Glutamatergic neuron (in vitro differentiated cells): ENCODE measurements at places on chromosomes 3 and 15.

- DNase-seq = no peak
Observed at GRCh38 chr3:72816862-72817355, 31.3 kb downstream of the SHQ1 start.

GRCh38 chr3:32374788-32375595 lies 16.7 kb upstream of the CMTM7 start:
- no peak for DNase-seq

GRCh38 chr15:84741121-84741520 lies 7.3 kb upstream of the ZNF592 start:
- DNase-seq = no peak

DNA sequence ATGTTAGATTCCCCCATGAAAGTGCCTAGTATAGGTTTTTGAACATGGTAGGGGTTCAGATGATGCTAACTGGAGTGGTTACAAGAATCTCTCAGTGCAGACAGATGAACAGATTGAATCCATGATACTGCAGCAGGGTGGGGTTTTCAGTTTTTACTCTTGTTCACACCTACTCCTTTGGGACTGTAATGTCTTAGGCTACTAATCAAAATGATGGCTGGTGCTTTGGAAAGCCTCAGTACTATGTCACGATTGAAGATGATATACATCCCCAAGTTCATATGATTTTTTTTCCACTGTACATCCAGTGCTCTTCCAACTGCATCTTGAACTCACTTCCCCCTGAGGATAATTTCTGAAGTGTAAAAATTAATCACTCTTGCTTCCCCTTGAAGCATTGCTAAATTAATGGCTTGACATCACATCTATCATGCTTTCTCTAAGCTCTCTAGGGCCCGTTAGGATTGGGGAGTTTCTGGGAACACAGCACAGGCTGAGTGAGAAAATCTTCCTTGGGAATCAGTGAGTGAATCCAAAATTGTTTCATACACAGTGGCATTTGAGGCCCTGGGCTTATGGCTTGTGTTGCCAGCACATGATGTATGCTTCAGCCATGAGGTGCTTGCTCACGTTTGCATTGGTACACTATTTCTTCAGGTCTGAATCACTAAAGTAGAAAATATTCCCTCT lies 115.0 kb upstream of the TPRG1 start:
- DNase-seq = no peak

DNA sequence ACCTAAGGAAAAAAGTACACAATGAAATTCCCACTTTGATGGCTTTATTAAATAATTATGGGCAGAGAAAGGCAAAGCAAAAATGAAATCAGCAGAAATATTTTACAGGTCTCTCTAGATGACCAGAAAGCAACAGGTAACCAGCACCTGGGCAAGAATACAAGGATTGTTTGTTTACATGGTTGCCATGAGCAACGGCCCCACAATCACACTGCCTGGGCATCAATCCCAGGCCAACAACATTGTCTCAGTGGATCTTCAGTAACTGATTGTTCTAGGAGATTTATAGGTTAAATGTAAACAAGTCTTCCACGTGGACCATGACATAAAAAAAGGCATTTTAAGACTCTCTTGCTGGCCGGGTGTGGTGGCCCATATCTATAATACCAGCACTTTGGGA lies 82.6 kb downstream of the PDZRN3 start:
- no peak for DNase-seq

- DNase-seq = no peak
Observed at GRCh38 chr3:121894301-121894990, at the start of gene SLC15A2. Gene SLC15A2, plus strand, starts transcription at chr3:121894401. Its CDS starts 76 bp downstream, at chr3:121894477.

GRCh38 chr3:118000219-118000618 lies 1034.4 kb downstream of the IGSF11 start:
- no peak for DNase-seq

DNA sequence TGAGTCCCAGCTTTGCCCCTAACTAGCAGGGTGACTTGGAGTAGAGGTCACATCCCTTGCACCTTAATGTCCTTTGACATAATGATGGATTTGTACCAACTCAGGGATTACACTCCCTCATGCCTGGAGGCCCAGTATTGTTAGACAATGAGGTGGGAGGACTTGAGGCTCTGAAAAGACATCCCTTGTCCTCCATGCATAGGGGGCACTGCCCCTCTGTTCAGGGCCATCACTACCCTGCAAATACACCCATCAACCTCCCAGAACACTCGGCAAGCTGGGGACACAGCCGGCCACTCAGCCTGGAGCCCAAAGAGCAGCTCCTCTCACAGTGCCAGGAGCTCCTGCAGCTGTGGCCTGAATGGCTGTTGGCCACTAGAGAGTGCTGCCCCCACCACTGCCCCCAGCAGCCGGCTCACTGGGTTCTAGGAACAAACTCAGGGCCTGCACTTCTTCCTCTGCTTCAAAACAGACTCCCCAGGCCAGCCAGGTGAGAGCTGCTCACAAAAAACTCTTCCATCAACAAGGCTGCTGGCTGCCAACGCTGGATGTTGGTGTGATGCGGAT lies 90.2 kb downstream of the GABRB3 start:
- no peak for DNase-seq

DNA sequence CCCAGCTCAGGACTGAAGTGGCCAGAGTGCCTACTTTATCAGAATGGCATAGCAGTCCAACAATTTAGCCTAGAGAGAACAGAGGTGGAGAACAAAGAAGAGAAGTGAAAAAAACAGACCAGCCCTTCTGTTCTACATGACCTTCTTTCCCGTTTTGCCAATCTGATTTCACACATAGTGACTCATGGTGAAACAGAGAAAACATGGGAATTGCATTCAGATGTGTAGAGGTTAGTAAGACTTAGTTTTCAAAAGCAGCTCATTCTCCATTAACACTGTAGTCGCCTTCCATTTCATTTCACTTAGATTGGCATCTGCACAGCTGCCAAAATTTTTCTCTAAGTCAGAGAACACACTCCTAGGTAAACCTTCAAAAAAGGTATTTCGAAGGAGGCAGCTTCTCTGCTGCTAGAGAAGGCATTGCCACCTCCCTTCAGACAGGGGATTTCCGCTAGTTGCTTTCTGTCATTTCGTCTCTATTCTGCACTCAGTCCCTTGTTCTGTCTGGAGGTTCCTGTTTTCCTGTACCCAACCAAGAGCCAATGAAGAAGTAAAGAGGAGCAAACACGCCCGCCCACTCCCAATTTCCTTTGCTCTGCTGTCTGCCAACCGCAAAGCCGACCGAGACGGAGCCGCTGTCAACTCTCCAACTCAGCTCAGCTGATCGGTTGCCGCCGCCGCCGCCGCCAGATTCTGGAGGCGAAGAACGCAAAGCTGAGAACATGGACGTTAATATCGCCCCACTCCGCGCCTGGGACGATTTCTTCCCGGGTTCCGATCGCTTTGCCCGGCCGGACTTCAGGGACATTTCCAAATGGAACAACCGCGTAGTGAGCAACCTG lies at the start of gene ARL6IP5:
Gene ARL6IP5, plus strand, starts transcription at position 612 of the 842 bp plus-strand sequence. Its CDS starts 111 bp downstream, at position 723.
- DNase-seq = peak; percentile 95

- DNase-seq = no peak
Observed at GRCh38 chr3:8757551-8758518, 11.6 kb downstream of the OXTR start.

DNA sequence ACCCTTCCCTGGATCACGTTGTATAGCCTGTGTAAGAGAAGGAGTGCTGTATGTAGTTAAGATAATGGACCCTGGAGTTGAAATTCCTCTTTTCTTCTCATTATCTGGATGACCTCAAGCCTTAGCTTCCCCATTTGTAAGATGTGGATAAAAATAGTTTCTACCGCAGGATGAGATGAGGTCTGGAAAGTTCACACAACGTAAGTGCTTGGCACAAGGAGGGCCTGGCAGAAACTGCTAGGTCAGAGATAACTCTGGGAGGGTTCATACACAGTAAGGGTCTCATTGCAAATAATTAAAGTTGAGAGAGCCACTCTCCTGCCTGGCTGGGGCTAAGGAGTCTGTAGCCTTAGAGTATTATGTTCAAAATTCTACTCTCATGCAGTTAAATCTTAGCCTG lies 214.4 kb downstream of the LRTM1 start:
- no peak for DNase-seq

DNA sequence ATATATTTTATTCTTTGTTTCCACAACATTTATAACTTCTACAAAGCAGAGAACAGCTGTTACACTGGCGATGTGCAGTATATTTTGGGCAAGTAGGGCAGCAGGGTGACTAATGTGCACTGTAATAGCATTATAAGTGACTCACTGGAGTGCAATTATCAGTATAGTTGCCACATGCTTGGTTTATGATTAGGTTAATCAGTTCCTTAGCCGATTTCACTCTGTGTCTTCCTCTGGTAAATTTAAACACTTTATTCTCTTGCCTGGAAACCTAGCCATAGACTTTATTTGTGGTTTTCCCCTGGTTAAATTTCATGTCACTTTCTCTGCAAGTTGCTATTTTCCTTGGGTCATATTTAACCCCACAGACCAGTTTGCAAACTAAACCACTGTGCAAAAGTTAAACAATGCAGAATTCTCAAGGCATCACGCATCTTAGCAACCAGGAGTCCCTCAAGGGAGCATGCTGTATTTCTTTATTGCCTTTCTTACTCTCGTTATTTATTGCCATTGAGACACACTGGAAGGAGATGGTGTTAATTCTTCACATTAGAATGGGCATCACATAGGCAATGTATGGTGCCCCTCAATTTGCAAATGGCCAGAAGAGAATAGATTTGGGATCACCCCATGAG lies 690.2 kb upstream of the DPPA4 start:
- no peak for DNase-seq

- no peak for DNase-seq
Observed at GRCh38 chr3:54206874-54207273, 84.5 kb downstream of the CACNA2D3 start.

DNA sequence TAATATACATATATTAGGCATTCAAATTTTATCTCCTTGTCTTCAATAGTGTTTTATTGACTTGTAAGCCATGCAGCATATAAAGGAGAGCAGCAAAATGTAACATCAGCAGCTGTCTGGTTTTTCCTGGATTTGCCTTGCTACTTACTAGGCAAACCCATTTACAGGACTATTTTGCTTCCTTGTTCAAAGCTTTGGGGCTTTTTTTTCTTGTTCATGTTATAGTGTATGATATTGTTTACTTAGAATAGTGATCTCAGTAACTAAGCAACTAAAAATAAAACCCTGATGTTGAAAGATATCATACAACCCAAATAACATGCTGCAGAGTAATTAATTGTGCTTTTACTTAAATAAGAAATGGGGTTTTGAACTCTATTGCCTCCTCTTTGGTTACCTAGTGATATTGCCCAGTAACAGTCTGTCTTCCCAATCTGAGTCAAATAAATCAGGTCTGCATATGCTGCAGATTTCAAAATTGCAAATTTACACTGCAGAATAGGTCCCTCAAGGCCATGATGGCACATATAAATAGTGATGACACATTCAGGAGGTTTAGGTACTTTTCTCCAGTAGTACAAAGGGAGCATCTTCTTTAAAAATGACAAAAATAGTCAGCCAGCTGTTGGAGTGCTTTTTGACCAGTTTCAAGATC lies 578.1 kb upstream of the NECTIN3 start:
- no peak for DNase-seq

- DNase-seq = no peak
Observed at GRCh38 chr15:98604983-98605382, 43.4 kb upstream of the IGF1R start.

DNA sequence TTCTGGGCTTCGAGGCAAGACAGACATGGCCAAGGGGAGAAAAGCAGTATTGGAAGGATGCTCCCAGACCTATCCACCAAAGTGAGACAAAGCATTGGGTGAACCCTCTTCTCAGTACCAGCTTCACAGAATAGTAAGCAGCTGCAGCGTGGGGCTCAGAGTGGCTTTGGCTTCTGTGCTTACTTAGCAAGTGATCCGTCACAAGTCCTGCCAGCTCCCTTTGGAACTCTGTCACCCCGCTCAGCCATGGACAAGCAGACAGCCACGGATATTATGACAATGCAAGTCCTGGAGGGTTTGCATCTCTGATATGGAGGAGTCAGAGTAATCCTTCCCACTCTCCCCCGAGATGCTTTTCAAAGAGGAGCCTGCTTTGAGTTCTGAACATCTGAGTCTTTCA lies 90.8 kb downstream of the SLCO3A1 start:
- no peak for DNase-seq

GRCh38 chr3:29486917-29487316 lies 206.0 kb downstream of the RBMS3 start:
- DNase-seq = no peak

GRCh38 chr15:81534124-81534523 lies 160.1 kb upstream of the TMC3 start:
- no peak for DNase-seq

GRCh38 chr15:22963641-22964040 lies 16.5 kb downstream of the CYFIP1 start:
- DNase-seq = no peak

- no peak for DNase-seq
Observed at GRCh38 chr3:124669470-124669869, 60.8 kb upstream of the UMPS start.

DNA sequence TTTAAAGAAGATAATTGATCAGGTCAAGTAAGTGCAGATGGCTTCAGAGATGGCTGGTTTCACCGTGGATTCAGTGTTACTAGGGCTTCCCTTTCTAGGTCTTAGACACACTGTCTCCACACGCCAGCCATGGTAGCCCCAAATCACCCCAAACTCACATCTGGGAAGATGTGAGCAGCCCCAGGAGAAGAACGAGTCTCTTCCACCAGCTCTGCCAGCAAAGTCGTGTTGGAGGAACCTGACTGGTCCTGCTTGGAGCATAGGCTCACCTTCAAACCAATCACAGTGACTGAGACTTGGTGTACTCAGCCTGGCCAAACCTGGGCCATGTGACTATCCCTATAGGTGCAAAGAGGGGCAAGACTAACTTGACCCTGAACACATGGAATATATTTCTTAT lies 296.7 kb downstream of the RPLP1 start:
- no peak for DNase-seq

DNA sequence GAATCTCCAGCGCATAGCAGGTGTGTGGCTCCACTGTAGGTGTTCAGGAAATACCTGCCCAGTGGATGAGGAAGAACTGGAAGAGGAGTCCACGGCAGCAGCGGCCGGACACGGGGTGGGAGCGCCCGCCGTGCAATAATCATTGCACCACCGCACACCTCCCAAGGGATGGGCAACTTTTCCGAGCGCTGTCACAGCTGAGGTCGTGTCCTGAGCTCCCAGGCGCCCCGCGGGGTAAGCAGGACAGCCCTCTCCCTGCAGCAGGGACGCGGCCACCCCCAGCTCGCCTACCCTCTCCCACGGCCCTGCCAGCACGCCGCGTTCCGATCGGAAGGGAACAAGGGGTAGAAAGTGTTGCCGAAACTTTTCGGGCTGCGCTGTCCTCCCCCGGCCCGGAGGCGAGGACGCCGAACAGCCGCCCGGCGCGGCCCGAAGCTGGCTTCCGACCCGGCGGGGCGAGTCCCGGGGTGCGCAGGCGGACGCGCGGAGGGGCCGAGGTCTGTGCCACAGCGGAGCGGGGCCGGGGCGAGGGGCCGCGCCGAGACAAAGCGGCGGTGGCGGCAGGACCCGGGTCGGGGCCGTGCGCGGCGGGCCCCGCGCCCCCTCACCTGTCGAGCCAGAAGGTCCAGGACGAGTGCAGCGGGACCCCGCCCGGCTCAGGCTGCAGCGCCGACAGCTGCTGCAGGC lies 475 bp downstream of the EIF4E3 start:
- peak; percentile 70 for DNase-seq

GRCh38 chr3:6531153-6531552 lies 329.8 kb upstream of the GRM7 start:
- DNase-seq = no peak

GRCh38 chr3:39148435-39149058 lies 4.8 kb downstream of the CSRNP1 start:
- DNase-seq = no peak

- DNase-seq = no peak
Observed at GRCh38 chr15:74449643-74450205, 11.2 kb downstream of the UBL7 start.
